ENCODE measurements at places on chromosomes 12 and 14.

GRCh38 chr12:99709116-99709515, 61.6 kb downstream of the GARIN6 start:
- no peak for DNase-seq

- no peak for DNase-seq
These were observed 11.8 kb downstream of the PDE1B start for GRCh38 chr12:54561164-54561563.

DNA sequence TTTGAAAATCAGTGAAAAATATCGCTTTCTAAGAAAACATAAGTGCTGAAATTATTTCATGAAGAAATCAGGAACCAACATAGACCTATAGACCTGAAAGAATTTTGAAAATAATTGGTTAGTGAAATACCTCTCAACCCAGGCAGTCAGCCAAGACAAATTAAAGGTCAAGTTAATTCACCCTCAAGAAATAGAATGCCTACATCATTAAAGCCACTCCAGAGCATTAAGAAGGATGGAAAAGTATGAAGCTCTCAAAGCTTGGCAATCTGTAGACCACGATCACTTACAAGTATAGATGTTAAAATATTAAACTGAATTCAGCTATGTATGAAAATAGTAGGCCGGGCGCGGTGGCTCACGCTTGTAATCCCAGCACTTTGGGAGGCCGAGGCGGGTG, 48.3 kb downstream of the SFSWAP start:
- DNase-seq: no peak

DNA sequence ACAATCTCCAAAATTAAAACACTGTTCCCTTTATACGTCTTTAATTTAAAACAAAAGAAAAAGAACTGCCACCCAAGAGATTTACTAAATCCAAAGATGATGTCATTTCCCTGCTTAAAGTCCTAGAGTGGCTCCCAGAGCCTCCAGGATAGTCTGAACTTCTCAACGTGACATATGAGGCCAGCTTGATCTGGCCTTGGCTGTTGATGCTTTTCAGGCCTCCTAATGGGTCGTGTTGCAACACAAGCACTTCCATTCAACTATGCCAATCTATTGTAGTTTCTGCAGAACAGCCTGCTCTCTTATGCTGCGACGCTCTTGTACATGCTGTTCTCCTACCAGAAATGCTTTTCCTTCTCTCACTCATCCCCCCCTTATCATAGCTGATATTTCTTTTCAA, 35.7 kb downstream of the LGR5 start:
- no peak for DNase-seq

All from activated CD8-positive, alpha-beta memory T cell treated with anti-CD3 and anti-CD28 coated beads for 4 hours (primary cell).